ENCODE measurements at places on chromosomes 5 and 9.

DNA sequence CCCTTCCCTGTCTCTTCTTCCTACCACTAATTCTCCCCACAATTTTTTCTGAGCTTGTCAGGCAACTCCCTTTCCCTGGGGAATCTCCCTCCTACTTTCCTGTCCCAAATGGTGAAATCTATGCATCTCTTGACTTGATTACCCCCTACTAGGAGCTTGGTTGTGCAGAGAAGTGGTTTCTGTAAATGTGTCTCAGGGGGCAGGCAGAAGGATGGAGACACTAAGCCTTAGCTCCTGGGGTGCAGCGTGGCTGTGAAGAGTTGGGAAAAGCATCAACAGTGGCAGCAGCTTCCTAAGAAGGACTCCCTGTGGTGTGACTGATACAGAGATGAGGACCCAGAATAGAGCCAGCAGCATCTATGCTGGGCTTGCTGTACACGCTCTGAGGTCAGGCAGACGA, 62.3 kb downstream of the NRG2 start:
- no peak for DNase-seq

DNA sequence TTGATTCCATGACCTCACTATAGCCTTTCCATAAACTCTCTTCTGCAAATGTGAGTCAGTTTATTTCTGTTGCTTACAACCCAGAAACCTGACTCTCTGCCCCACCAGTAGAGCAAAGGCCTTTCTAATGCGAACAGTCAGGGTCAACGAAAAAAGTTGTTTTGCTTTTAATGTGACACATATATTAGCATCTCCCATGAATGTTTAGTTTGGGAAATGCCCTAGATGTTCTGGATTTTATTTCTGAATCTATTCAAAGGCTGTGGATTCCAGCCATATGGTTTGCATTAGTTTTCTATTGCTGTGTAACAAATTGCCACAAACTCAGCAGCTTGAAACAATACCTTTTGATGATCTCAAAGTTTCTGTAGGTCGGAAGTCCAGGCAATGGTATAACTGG, 193.5 kb downstream of the GNA14 start:
- no peak for DNase-seq

DNA sequence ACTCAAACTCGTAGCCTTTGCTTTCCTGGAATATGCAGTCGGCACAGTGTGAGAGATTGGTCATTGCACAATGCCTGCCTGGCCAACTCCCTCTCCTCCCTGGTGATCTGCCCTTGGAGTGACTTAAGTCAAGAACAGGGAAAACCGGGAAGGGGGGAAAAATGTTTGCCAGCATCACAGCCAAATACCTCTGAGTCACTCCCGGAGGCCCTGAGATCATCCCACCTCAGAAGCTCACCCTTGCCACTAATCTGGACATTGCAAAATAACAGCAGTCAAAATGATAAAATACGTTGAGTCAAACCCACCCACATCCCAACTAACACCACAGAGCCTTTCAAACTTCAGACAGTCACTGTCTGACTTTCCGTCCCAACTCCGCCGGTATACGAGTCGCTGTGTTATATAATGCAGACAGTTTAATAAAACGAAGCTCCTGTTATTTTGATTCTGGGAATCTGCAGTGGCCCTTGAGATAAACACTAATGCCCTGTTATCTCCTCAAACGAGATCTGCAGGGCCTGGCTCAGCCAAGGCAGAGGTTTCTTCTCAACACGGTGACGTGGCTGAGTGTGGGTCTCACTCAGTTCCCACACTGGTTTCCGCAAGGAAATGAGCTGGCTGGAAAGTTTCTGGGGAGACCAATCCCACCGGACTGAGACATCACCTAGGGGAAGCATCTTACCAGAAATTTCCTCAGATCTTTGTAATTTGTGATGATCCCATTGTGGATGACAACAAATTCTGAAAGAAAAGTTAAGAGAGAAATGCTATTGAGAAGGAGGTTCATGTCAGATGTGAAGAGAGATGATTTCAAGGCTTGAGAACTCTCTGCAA, 22.1 kb downstream of the GFPT2 start:
- DNase-seq, result peak; percentile 74

DNA sequence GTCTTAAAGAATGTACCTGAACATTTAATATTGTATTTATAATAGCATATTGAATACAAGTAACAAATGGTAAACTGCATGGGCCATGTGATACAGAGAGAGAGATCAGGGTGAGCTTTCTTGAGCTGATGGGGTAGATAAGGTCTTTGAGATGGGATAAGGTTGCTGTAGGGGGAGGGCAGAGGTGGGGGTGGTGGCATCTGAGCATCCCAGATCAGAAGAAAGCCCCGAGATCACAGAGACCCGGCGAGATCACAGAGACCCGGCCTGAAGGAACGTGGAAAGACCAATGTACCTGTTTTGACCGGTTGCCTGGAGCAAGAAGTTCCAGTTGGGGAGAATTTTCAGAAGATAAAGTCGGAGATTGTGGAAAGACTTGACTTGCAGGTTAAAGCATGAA, 6.6 kb downstream of the SMARCA2 start:
- DNase-seq, result no peak

- DNase-seq, result no peak
Observed at GRCh38 chr9:134594078-134594941, 47.3 kb upstream of the COL5A1 start.

Data from kidney tubule cell (primary cell).